Spleen (tissue), 13 donors: ENCODE measurements at places on chromosomes 2 and 18. TPM values are rescaled to one million over a fixed set of nuclear protein-coding genes. Genes with fewer than 3 reads are reported as not detected.

DNA sequence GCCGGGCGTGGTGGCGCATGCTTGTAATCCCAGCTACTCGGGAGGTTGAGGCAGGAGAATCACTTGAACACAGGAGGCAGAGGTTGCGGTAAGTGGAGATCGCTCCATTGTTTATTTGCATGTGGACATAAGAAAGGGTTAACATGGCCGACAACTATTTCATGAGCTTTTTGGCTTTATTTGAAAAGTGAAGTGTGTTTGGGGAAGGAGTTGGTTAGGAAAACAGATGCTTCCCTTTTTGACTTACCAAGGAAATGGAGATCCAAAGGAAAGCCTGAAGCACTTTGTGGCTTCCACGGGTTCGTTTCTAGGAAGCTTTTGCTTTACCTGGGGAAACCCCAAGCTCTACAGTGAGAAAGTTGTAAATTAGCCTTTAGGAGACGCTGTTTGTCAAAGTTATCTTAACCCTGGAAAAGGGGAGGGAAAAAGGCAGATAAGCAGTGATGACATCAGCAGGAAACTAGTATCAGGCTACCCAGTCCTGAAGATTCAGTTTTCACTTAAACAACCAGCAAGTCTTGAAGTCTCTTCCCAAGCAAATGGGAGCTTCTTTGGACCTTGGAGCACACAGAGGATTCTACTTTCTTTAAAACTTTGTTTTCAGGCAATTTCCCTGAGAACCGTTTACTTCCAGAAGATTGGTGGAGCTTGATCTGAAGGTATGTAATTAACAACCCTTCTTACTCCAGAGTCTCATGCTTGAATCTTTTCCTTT is at the start of gene CASP10:
Gene CASP10 (plus strand): TSS at position 492 of the 715 bp plus-strand sequence. CDS start 2,637 bp downstream, outside the sequence.
- peaks cover 5% of the 10 kb centered on the region for H3K4me1 ChIP-seq
- H3K27ac ChIP-seq, result peak within 1 kb of the TSS; percentile 86
- DNase-seq, result no peak
- no peaks in the 10 kb centered on the region for H3K27me3 ChIP-seq

DNA sequence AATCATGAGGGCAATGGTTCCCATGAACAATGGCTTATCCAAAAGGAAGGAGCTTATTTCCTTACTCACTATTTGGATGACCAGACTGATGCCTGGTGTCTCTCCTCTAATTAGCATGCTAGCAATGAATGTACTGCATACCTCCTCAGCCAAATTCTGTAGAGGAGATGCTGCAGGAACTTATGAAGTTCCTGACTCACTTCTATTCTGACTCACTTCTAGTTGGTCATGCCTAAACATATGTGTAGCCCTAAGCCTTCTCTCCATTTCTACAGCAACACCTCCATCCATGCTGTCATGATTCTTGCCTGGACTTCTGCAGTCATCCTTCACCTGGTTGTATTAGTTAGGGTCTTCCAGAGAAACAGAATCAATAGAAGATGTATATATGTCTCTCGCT is 59.9 kb upstream of the MRPS9 start:
- peaks cover 2% of the 10 kb centered on the region for H3K4me1 ChIP-seq
- no peaks in the 10 kb centered on the region for H3K27me3 ChIP-seq

Gene ONECUT2
- not detected for polyA plus RNA-seq

Gene CHRNG
- polyA plus RNA-seq, result not detected

DNA sequence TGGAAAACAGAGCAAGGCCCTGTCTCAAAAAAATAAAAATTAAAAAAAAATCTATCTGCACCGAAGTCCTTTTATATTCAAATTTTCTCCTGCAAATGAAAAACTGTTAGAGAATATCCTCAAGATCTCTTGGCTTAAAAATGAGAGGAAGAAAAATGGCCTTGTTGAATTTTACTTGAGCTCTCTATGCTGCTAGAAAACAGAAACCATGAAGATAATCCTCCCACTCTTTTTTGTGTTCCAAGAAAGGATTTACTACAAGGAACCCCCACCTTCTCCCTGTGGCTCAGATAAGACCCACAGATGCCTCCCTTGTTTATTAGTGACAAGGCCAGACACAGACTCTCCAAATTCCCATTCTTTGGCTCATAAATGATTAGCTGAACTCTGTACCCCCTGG is 71.0 kb downstream of the SGPP2 start:
- DNase-seq, result no peak
- H3K27me3 ChIP-seq, result no peaks in the 10 kb centered on the region
- no peak overlapping the region for H3K27ac ChIP-seq
- H3K4me3 ChIP-seq, result no peak overlapping the region
- H3K4me1 ChIP-seq, result no peaks in the 10 kb centered on the region

DNA sequence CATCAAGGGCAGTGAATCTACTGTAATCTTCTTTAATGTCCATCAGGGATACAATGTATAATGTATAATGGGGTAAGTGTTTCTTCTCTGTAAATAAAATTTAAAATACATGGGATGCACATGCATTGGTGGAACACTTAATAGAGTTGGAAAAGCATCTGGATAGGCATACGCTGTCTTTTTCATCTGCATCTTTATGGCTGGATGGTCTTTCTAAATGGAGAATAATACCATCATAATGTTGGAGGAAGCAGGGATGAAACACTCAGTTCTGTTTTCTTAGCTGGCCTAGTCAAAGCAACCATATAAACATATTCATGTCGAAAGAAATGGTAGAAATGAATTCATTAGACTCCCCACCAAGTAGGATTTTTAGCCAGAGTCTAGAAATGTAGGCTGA is 202.8 kb downstream of the CDCA7 start:
- H3K27me3 ChIP-seq, result no peaks in the 10 kb centered on the region
- no peak overlapping the region for H3K27ac ChIP-seq
- no peak overlapping the region for H3K4me3 ChIP-seq
- DNase-seq, result no peak

DNA sequence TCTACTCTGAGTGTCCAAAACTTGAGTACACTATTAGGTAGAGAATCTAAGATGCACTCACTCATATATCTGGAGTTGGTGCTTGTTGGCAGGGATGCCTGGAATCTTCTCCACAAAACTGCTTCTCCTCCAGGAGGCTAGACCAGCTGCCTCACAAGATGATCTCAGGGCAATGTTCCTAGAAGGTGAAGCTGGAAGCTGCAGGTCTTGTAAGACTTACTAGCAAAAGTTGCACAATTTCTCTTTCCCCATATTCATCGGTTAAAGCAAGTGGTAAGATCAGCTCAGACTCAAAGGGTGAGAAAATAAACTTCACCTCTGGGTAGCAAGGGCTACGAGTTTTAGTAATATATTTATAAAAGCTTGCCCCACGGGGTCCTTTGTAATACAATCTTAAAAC is 454.4 kb upstream of the ACVR2A start:
- no peak for DNase-seq
- H3K4me3 ChIP-seq, result no peak overlapping the region
- H3K4me1 ChIP-seq, result no peaks in the 10 kb centered on the region
- no peaks in the 10 kb centered on the region for H3K27me3 ChIP-seq
- no peak overlapping the region for H3K27ac ChIP-seq
- no peaks in the 10 kb centered on the region for H3K36me3 ChIP-seq

GRCh38 chr2:179487010-179487731 is 222.5 kb upstream of the SESTD1 start:
- no peak overlapping the region for H3K4me3 ChIP-seq
- no peak for DNase-seq
- H3K27me3 ChIP-seq, result no peaks in the 10 kb centered on the region
- no peaks in the 10 kb centered on the region for H3K36me3 ChIP-seq
- no peak overlapping the region for H3K27ac ChIP-seq
- no peaks in the 10 kb centered on the region for H3K4me1 ChIP-seq

DNA sequence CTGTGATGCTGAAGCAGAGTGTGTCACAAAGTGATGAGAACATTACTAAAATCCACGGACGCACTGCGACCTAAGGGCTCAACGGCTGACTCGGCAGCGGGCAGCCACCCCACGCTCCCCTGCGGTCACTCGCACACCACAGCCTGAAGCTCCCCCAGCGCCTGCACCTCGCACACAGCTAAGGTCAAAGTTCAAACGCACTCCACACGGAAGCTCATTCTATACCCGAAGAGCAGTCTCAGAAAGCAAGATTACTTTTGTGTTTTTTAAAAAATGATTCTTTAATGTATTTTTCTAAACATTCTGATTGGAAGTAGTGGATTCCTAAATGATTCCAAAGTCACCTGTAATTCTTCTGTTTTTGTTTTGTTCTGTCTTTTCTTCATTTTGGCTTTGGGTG is 21.7 kb downstream of the ASPRV1 start:
- no peak overlapping the region for H3K27ac ChIP-seq
- no peak overlapping the region for H3K4me3 ChIP-seq
- peaks cover 3% of the 10 kb centered on the region for H3K36me3 ChIP-seq
- no peaks in the 10 kb centered on the region for H3K27me3 ChIP-seq
- H3K4me1 ChIP-seq, result peaks cover 13% of the 10 kb centered on the region

Gene PRKAG3
- polyA plus RNA-seq, result not detected

Gene CYP1B1
- polyA plus RNA-seq, result 26.4 TPM

DNA sequence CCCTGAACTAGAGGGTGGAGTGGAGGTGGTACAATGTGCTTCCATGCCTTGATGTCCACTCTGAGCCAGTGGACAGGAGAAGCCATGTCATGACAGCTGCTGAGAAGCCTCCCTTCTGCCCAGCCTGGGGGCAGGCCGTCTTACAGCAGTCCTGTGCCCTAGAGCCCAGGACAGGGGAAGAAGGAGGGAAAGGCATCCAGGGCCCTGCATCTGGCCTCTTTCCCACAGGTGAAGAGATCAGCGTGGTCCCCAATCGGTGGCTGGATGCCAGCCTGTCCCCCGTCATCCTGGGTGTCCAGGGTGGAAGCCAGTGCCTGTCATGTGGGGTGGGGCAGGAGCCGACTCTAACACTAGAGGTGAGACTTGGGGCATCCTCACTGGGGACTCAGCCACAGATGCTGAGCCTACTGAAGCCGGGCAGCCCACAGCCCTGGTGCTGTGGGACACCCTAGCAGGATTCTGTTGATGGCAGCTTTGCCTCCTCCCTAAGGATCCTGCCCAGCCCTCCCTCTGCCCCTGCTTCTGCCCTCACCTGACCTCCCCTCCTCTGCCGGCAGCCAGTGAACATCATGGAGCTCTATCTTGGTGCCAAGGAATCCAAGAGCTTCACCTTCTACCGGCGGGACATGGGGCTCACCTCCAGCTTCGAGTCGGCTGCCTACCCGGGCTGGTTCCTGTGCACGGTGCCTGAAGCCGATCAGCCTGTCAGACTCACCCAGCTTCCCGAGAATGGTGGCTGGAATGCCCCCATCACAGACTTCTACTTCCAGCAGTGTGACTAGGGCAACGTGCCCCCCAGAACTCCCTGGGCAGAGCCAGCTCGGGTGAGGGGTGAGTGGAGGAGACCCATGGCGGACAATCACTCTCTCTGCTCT is 3.1 kb downstream of the IL36RN start:
- no peaks in the 10 kb centered on the region for H3K36me3 ChIP-seq
- DNase-seq, result no peak
- no peak overlapping the region for H3K4me3 ChIP-seq
- no peaks in the 10 kb centered on the region for H3K27me3 ChIP-seq
- no peaks in the 10 kb centered on the region for H3K4me1 ChIP-seq

DNA sequence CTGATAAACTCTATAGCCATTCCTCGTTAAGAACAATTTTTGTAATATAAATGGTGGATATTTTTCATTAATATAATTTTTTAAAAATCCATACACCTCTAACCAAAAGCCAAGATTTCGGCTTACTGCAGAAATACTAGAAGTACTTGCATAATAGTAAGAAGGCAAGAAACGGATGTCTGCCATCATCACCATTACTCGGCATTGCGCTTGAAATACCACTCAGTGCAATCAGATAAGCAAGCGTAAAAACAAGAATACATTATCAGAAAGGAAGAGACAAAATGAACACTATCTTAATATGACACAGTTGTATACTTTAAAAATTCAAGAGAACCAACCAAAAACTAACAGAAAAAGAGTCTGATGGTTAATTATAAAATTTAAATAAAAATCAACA is 15.2 kb upstream of the BOLA3 start:
- peaks cover 95% of the 10 kb centered on the region for H3K36me3 ChIP-seq
- H3K27ac ChIP-seq, result no peak overlapping the region

Gene SERPINB11
- polyA plus RNA-seq, result not detected

DNA sequence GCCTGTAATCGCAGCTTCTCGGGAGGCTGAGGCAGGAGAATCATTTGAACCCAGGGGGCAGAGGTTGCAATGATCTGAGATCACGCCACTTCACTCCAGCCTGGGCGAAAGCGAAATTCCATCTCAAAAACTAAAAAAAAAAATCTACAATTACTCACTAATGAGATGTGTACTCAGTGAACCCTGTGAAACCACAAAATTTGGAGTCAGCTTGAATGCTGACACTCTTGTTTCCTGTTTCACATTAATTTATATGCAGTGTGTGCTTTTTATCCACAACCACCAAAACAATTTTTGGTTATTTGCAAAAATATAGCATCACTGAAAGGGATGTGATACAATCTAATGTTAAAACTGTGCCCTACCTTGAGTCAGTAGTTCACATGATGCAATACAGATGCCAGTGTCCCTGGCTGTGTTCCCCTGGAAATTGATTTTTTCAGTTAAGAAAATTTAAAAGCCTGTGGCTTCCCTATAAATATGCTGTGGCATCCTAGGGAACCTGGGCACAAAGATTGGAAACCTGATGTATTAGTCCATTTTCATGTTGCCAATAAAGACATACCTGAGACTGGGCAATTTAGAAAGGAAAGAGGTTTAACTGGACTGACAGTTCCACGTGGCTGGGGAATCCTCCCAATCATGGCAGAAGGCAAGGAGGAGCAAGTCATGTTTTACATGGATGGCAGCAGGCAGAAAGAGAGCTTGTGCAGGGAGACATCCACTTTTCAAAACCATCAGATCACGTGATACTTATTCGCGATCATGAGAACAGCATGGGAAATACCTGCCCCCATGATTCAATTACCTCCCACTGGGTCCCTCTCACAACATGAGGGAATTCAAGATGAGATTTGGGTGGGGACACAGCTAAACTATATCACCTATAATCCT is 337.5 kb upstream of the NT5C1B start:
- H3K27me3 ChIP-seq, result no peaks in the 10 kb centered on the region
- H3K36me3 ChIP-seq, result no peaks in the 10 kb centered on the region
- H3K4me3 ChIP-seq, result no peak overlapping the region
- DNase-seq, result no peak
- peaks cover 2% of the 10 kb centered on the region for H3K4me1 ChIP-seq
- no peak overlapping the region for H3K27ac ChIP-seq

DNA sequence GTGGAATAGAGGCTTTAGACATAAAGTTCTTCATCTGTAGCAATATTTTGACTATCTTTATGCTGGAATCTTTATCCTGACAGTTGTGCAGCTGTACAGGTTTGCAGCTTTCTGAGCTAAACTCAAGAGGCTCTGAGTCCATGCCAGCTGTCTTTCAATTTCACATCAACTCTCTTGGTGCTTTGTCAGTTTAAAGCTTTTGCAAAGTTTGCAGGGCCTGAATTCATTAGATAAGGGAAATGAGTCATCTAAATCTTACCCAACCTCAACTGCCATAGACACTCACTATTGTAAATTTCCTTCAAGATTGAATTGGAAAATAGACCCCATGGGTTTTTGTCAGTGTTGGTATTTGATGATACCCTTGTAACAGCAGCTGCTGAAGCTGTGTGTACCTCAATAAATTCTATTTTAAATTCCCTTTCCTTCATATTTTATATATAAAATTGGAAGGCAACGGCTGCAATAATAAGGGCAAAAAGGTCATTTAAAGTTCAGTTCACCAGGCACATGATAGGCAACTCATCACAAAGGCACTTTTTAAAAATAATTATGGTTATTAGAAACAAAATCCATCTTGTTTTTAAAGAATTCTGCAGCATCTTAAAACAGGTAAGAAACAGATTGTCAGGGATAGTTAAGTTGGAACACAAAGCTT is 169.9 kb upstream of the SLC39A10 start:
- DNase-seq, result no peak
- H3K36me3 ChIP-seq, result no peaks in the 10 kb centered on the region
- H3K4me1 ChIP-seq, result no peaks in the 10 kb centered on the region
- no peak overlapping the region for H3K27ac ChIP-seq
- H3K27me3 ChIP-seq, result no peaks in the 10 kb centered on the region
